SHP77 treated with DMSO at 0.1 percent for 48 hours (cell line): ENCODE measurements at places on chromosomes 5 and 9.

DNA sequence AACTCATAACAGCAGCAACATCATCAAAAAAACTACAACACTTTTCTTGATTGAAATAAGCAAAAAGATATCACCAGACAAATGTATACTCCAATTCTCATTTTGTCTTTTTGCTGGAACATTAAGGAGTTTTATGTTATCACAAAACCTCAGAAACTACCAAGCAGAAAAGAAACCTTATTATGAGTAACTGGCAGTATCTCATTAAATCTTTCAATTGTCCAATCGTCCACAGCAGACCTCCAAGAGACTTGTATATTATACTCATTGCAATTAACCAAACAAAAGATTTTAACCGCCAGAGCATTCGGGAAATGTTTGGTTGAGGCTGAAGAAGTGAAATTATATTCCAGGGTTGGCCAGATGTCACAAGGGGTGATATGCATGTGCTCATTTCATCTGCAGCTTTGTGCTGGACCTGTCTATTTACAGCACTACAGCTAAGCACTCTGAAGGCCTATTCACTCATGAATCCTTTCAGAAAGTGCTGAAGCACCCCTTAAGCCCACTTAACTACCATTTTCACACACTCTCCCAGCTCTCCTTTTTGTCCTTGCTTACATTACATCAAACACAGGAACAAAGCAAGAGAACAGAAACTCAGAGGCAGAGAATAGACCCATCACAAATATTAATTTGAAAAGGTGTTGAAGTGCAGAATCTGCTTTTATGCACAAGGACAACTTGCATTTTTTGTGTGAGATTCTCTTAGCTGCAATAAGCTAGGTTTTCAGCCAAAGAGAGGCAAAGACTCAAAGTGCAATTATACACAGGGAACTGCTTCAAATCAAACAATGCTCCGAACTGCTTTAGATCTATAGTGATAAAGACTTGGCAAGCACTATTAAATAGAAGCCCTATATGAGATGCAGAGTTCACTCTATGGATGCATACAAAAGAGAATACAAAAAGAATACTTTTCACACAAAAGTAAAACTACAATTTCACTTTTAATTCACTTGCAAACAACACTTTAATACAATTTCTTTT, 150.4 kb upstream of the POU5F2 start:
- DNase-seq, result peak; percentile 91

DNA sequence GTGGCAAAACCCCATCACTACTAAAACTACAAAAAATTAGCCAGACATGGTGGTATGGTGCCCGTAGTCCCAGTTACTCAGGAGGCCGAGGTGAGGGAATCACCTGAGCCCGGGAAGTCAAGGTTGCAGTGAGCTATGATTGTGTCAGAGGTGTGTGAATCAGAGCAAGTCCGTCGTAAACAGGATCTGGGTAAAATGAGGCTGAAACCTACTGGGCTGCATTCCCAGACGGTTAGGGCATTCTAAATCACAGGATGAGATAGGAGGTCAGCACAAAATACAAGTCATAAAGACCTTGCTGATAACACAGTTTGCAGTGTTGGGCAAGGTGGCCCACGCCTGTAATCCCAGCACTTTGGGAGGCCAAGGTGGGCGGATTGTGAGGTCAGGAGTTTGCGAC, 1.9 kb upstream of the CLTB start:
- DNase-seq, result no peak

- peak; percentile 31 for DNase-seq
Measured at GRCh38 chr5:100803397-100803796, 99.7 kb downstream of the ST8SIA4 start.

GRCh38 chr5:10400831-10401230, 40.8 kb upstream of the ROPN1L start:
- no peak for DNase-seq

- DNase-seq, result no peak
Measured at GRCh38 chr5:54994628-54995027, 9.2 kb upstream of the ESM1 start.

DNA sequence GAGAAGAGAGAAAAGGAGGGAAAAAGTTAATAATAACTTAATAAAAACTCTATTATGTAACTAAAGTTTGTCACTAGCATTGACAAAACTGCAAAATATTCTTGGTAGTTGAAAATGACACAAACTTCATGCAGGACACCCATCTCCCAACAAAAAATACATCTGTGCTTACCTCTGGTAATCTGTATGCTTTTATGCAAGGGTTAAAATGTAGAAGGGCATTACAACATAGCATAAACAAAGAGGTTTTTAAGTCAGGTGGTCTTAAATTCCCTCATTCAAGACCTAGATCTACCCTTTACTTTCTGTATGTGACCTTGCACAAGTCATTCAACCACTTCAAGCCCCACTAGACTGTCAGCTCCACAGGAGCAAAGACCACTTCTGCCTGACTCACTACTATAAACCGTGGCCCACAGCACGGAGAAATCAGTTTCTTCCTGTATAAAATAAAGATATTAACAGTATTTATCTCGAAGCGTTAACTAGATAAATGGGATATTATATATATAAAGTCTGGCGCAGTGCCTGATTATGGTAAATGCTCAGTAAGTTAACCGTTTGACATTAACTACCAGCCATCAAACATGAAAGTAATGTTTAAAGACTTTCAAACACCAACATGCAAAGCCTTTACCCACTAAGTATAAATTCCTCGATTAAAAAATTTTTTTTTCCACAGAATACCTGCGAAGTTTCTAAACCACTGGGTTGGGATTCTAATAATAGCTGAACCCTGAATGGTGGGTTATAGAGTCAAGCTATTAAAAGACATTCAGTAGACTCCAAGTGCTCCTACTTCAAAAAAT, 2.0 kb downstream of the FBXL17 start:
- DNase-seq, result no peak

GRCh38 chr9:117017414-117017985, 330.4 kb downstream of the TRIM32 start:
- DNase-seq, result no peak

- DNase-seq, result peak; percentile 51
Measured at GRCh38 chr5:77086689-77087483, at the start of gene ZBED3. Gene ZBED3 (minus strand): TSS chr5:77087285. CDS start chr5:77077878, 9,407 bp downstream.
